ENCODE measurements at places on chromosomes 16 and 17. TPM values are rescaled to one million over a fixed set of nuclear protein-coding genes. Genes with fewer than 3 reads are reported as not detected.

Gene PNMT
- not detected for total RNA-seq

Gene PTX4
- not detected for total RNA-seq

DNA sequence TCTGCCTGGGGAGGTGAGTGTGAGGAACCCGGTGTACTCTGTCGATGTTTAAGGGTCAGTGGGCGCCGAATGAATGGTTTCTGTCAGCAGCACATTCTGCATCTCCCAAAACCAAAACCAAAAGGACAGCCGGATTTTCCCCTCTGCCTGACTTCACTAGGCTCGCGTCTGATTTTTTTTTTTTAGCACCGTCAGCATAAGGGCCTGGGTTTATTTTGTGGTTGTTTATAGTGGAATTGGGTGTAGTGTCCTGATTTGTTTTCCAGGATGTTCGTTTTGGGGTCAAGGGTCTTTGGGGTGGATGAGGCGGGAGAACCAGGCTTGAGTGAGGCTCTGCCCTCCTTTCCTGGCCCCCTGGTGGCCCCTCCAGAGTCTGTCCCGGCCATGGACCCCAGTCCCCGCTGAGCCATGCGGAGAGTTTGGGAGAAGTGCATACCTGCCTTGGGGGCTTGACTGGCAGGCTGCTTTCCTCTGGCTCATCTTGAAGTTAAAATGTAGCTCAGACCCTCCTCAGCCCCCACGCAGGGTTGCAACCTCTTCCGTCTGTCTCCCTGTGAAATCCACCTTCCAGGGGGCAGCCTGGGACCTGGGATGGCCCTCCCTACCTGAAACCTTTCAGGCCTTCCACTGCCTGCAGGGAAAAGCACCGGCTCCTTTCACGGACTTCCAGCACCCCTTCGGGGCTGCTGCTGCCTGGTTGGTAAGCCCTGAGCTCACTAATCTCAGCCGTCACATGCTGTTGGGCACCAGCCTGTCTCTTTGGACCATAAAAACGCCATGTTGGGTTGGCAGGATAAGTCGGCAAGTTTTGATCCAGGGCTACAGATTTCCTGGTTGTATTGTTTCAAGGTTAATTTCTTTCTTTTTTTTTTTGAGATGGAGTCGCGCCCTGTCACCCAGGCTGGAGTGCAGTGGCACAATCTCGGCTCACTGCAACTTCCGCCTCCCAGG is 60.2 kb downstream of the JPH3 start:
- no peak for DNase-seq

GRCh38 chr17:53627511-53627910 is 195.2 kb upstream of the KIF2B start:
- no peak for DNase-seq

Gene EVPLL
- total RNA-seq: not detected

DNA sequence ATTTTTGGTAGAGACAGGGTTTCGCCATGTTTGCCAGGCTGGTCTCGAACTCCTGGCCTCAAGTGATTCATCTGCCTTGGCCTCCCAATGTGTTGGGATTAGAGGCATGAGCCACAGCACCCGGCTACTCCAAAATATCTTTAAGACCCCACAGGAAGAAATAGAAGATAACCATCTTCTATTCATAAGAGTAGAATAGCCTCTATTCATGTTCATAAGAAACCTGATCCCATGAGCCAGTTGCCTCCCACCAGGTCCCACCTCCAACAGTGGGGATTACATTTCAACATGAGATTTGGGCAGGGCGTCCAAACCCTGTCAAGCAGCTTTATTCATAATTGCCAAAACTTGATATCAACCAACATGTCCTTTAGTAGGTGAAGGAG is 13.9 kb upstream of the TMC7 start:
- peak; percentile 63 for DNase-seq

Gene ELP5
- 58.7 TPM for total RNA-seq

DNA sequence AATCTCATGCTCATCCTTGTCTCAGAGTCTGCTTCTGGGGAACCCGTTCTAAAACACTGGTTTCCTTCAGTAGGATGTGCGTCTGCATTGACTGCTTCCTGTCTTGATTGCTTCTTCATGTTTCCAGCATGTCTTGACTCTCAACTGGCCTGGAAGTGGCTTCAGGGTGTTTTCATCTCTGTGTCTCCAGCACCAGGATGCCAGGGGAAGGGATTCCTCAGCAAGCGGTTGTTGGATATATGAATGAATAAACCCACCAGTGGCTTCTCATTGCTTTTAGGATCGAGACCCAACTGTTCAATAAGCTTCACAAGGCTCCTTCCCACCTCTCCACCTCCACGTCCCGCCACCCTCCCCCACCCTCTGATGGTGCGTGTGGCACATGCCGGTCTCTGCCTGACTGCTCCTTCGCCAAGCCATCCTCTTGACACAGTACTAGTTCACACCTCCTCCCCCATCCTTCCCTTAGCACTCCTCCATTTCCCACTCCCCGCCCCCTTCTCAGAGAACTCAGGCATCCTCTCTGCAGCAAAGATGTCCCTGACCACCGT is 14.1 kb upstream of the TNS4 start:
- DNase-seq: no peak

Gene MYO1C
- total RNA-seq: 54.6 TPM

GRCh38 chr17:76277300-76278267 is 12.4 kb downstream of the UBALD2 start:
- no peak for DNase-seq

- DNase-seq: no peak
These were observed 132.0 kb downstream of the PRKCB start for GRCh38 chr16:23967775-23968174.

GRCh38 chr17:17866897-17867296 is 30.1 kb upstream of the SREBF1 start:
- no peak for DNase-seq

DNA sequence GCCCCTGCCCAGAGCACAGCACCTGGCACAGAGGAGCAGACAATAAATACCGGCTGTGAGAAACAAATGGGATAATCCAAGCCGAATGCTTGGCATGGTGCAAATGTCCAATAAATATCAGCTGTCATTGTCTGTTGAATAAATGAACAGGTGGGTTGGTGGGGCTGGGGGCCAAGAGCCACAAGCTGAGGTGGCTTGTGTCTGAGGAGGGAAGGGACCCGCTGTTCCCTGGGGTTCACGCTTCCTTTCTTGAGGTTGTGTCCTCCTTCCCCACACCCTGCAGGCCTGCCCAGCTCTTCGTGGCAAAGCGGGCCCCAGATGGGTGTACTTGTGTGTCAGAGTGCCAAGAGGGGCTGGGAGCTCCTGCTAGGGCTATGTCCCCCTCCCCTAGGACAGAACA is 38.6 kb downstream of the ARHGAP27 start:
- no peak for DNase-seq

GRCh38 chr17:34740565-34741520 is 161.5 kb downstream of the TMEM132E start:
- no peak for DNase-seq

Gene CCL8
- not detected for total RNA-seq

Gene TMC8
- 0.45 TPM for total RNA-seq

GRCh38 chr17:29138971-29139691 is 41.1 kb downstream of the MYO18A start:
- no peak for DNase-seq

DNA sequence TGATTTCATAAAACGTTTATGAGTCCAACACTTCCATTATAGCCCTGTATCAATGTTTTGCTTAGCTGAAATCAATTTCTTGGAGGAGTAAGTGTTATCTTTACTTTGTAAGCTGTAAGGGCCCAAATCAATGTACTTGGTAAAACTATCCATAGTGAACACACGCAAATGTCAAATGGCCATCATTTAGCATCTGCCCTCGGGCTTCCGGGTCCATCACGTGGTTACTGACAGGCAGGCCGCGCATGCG is 687 bp upstream of the NARF start:
- DNase-seq: peak; percentile 93

- DNase-seq: no peak
These were observed 7.8 kb upstream of the ZNF200 start for GRCh38 chr16:3242709-3243108.

GRCh38 chr17:58391302-58391984 is 25.9 kb downstream of the RNF43 start:
- peak; percentile 93 for DNase-seq

- DNase-seq: no peak
These were observed 676 bp downstream of the CPD start for GRCh38 chr17:30379303-30379902.

DNA sequence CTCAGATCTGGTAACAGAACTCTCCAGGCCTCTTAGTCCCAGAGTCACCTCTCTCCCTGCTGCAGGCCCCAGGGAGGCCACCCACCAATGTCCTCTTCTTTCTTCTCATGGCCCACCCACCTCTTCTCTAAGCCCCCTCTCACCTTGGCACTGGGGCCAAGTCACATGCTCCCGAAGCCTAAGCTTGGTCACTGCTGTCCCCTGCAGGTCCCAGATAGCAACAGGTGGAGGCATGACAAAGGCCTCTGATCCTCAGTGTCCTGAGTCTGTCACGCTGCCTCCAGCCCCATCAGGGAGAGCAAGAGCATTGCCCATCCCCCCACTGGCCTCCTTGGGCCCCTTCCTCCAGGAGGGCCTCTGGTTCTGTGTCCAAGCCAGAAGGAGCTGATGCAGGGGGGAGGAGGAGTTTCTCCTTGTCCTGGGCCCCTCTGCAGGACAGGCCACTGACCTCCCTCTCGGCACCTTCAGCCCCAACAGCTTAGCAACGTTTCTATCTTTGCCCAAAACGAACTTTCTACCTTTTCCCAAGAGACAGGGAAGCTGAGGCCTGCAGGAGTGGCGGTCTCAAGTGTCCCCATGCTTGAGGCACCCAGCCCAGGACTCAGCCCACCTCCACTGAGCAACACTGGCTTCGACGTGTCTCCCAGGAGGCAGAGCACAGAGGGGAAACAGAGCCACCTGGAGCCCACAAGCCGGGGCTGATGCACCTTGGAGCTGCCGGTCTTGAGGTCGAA is 8.6 kb downstream of the P2RX1 start:
- DNase-seq: no peak

Gene NOXO1
- total RNA-seq: not detected

DNA sequence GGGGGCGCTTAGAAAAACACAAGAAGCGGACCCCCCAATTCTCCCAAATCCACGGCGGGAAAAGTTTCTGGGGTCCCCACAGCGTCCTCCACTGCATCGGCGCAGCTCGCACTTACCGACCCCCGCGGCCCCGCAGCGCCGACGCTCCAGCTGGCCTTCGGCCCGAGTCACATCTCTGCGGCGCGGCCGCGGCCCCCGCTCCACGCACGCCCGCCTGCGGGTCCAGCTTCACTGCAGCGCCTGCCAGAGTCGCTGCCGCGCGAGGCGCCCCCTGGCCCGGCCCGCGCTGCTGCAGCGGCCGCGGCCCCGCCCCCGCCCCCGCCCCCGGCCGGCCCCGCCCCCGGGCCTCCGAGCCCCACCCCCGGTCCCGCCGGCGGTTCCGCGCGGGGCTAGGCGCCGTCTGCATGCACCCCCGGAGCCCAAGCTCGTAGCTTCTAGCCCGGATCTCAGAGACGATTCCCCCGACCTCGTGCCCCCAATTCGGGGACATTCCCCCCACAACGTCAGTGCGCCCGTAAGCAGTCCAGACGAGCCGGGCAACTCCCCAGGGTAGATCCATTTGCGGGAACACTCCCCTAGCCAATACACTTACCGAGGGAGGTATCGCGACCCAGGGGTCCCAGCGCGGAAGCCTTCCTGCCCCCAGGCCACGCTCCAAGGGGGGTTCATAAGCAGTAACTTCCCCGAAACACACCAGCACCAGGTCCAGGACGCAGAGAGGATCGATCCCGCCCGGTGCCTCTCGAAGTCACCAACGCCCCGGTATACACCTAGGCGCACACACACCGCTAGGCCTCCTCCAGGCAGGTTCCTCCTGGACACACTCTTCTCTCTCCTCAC is at the start of gene GPRC5B:
Gene GPRC5B (minus strand): TSS at position 238 of the 840 bp plus-strand sequence. CDS start 12,003 bp downstream, outside the sequence.
- DNase-seq: peak; percentile 39

All from SK-MEL-5 (cell line).